ENCODE measurements at places on chromosomes 12 and 14. TPM values are rescaled to one million over a fixed set of nuclear protein-coding genes. Genes with fewer than 3 reads are reported as not detected.

DNA sequence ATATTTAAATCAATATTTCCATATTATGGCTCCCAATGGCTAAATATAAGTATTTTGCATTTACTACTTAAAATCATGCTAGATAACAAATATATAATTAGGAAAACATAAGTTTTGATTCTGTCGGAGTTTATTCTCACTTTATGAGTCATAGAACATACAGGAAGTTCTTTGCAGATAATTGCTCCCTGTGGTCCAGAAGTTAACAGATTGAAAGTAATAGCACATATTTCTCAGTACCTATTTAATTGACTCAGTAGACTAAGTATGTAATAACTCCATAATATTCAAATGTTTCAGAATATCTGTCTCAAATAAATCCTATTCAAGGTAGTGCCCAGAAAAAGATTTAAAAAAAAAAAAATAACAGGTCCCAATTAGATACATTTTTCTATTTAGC, 806.0 kb upstream of the ATXN7L3B start:
- no peaks in the 10 kb centered on the region for H3K27me3 ChIP-seq
- DNase-seq, result no peak
- H3K27ac ChIP-seq, result no peak overlapping the region
- no peaks in the 10 kb centered on the region for H3K36me3 ChIP-seq

- H3K27me3 ChIP-seq, result no peaks in the 10 kb centered on the region
- no peaks in the 10 kb centered on the region for H3K4me1 ChIP-seq
- no peak overlapping the region for H3K4me3 ChIP-seq
- DNase-seq, result no peak
Observed at GRCh38 chr12:93886533-93887511, 209.6 kb downstream of the CRADD start.

GRCh38 chr14:72462056-72462455, 431.8 kb downstream of the DPF3 start:
- H3K27me3 ChIP-seq, result no peaks in the 10 kb centered on the region
- H3K27ac ChIP-seq, result no peak overlapping the region
- H3K4me1 ChIP-seq, result no peaks in the 10 kb centered on the region
- H3K36me3 ChIP-seq, result no peaks in the 10 kb centered on the region
- no peak for DNase-seq
- no peak overlapping the region for H3K4me3 ChIP-seq

- H3K27me3 ChIP-seq, result no peaks in the 10 kb centered on the region
- no peak overlapping the region for H3K27ac ChIP-seq
- H3K36me3 ChIP-seq, result no peaks in the 10 kb centered on the region
- no peaks in the 10 kb centered on the region for H3K4me1 ChIP-seq
- no peak for DNase-seq
Observed at GRCh38 chr12:121872546-121873215, 14.0 kb upstream of the HPD start.

DNA sequence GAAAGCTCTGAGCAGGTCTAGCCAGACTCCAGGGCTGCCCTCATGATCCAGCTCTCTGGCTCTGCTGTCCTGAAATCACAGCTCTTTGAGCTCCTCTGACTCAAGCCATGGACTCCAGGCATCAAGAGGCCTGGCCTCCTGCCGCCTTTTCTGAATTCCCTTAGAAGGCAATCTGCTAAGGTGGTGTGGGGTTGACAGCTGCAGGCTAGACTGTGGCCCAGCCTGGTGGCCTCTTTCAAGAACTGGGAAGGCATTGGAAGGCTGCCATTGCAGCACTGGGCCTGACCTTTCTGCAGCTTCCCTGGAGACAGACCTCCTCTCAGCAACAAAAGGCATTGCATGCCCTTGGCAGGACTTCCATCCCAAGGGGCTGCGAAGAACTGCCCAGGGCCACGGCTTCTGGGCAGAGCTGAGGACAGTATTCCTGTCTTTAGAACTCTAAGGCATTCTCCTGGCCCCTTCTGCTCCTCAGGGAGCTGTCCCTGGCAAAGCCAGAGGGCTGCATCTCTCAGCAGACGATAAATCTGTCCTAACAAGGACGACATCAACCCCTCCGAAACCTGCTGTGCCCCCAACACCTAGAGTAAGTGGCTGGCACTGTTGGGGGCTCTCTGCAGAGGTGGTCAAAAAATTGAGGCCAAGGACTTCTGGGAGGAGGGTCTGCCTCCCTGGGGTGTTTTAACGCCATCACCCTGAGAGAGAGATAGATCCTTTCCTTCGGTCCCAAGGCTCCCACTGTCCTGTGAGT, 115.6 kb downstream of the RBM19 start:
- no peaks in the 10 kb centered on the region for H3K27me3 ChIP-seq
- no peak overlapping the region for H3K27ac ChIP-seq

DNA sequence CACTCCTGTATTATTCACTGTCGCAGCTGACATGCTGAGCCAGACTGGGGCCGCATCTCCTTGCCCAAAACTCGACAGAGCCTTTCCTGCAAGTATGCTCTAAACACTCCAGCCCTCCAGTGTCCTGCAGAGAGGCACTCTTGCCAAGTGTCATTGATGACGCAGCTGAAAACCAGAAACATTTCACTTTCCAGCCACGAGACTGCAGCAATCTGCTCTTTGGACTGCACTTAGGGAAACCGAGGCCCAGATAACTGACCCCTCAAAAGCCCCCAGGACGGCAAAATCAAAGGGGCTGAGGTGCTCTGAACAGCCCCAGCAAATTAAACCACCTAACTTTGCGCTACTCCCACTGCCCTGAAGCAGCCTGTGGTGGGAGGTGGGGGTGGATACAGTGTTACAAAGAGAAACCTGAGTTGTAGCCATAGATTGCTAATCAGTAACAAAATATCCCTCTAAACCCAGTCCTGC, 2.6 kb downstream of the CCDC85C start:
- H3K4me1 ChIP-seq, result peaks cover 47% of the 10 kb centered on the region
- DNase-seq, result no peak
- peak overlapping the region; percentile 58 for H3K4me3 ChIP-seq
- H3K36me3 ChIP-seq, result no peaks in the 10 kb centered on the region
- no peaks in the 10 kb centered on the region for H3K27me3 ChIP-seq
- peak overlapping the region; percentile 74 for H3K27ac ChIP-seq

GRCh38 chr14:101083564-101084435, 180.3 kb upstream of the RTL1 start:
- H3K4me3 ChIP-seq, result no peak overlapping the region
- no peak overlapping the region for H3K27ac ChIP-seq
- peaks cover 14% of the 10 kb centered on the region for H3K27me3 ChIP-seq

DNA sequence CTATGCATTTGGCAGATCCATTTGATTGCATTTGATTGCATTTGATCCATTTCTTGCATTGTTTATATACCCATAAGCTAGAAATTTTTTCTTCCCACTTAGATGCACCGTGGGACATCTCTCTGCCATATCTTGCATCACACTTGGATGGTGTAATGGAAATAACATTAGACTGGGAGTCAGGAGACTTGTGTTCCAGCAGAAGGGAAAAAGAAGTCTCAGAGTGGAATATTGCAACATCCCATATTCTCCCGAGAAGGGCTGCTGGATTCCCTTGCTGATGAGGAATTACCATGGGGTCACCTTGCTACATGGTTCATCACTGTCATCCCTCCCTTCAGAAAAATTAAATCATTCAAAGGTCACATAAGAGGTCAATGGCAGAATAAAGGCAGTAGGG, 78.1 kb downstream of the KSR2 start:
- no peak for DNase-seq
- H3K4me3 ChIP-seq, result no peak overlapping the region

DNA sequence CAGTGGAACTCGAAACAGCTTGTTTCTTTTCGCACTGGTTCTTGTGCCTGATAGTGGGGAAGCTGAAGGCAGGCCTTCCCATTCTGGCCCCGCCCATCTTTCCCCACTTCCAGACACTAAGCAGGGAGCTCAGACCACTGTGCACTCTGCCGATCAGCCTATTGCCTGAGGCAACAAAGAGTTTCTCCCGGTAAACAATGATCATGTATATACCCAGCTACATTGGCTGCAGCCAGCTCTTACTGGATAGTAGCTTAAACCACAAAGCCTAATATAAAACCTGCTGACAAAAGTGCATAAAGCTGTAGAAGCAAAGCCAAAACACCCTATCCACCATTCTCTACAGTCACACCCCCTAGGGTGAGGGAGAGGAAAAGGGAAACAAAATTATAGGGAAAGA, 24.7 kb upstream of the GLIPR1 start:
- H3K27me3 ChIP-seq, result no peaks in the 10 kb centered on the region
- H3K27ac ChIP-seq, result no peak overlapping the region
- H3K4me3 ChIP-seq, result no peak overlapping the region

- H3K4me3 ChIP-seq, result no peak overlapping the region
- peaks cover 15% of the 10 kb centered on the region for H3K4me1 ChIP-seq
- no peak overlapping the region for H3K27ac ChIP-seq
- DNase-seq, result no peak
- H3K36me3 ChIP-seq, result peaks cover 11% of the 10 kb centered on the region
- H3K27me3 ChIP-seq, result no peaks in the 10 kb centered on the region
Observed at GRCh38 chr14:74840603-74841030, 35.3 kb downstream of the PROX2 start.

DNA sequence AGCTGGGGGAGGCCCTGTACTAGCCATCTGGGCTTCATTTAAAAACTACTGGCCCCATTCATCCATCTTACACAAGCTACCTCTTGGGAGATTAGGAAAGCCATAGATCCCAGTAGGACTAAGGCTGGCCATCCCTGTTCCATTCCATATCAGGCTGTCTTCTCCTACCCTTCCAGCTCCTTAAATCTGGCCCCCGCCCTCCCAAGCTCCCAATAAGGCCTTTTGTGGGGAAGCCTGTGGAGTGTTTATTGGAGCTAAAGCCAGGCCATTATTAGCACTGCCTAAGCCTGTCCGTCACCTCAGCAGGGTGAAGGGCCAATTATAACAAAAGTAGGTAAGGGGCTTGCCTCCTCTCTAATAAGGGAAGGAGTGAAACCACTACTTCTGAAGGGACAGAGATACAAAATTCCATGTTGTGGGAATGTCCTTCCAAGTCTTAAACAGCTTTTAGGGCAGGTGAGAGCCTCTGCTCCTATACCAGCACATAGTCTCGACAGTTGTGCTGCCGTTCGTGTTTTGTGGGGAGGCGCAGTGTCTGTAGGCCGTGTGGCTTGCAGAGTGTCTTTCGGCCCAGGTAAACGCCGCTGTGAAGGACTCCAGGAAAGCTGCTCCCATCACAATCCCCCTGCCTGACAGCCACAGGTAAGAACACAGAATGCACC, 3.7 kb downstream of the MYL6 start:
- H3K36me3 ChIP-seq, result peaks cover 72% of the 10 kb centered on the region
- no peak overlapping the region for H3K27ac ChIP-seq
- H3K4me3 ChIP-seq, result no peak overlapping the region
- no peaks in the 10 kb centered on the region for H3K27me3 ChIP-seq
- H3K4me1 ChIP-seq, result peaks cover 21% of the 10 kb centered on the region

- no peaks in the 10 kb centered on the region for H3K4me1 ChIP-seq
- H3K27ac ChIP-seq, result no peak overlapping the region
- no peaks in the 10 kb centered on the region for H3K27me3 ChIP-seq
- no peaks in the 10 kb centered on the region for H3K36me3 ChIP-seq
Observed at GRCh38 chr12:24533716-24534352, 415.1 kb downstream of the BCAT1 start.

DNA sequence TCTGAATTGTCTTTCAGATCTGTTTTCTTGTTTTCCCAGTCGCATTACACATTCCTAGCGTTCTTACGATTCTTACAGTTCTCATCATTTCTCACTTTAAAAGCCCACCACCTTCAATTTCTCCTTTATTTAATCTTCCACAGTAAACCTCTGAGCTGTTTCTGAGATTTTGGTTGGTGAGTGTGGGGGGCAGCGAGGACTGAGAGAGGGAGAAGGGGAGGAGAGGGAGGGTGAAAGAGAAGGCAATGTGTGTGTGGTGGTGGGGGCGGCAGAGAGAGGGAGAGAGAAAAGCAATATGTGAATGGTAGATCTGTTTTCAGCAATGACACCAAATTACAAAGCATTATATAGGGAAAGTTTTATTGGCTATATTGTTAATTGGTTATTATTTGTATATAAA, 282.6 kb downstream of the SOX5 start:
- no peaks in the 10 kb centered on the region for H3K27me3 ChIP-seq
- no peak for DNase-seq
- H3K4me1 ChIP-seq, result no peaks in the 10 kb centered on the region
- H3K4me3 ChIP-seq, result no peak overlapping the region
- H3K36me3 ChIP-seq, result no peaks in the 10 kb centered on the region

- no peaks in the 10 kb centered on the region for H3K4me1 ChIP-seq
- H3K27me3 ChIP-seq, result no peaks in the 10 kb centered on the region
- H3K27ac ChIP-seq, result no peak overlapping the region
- DNase-seq, result no peak
- peaks cover 54% of the 10 kb centered on the region for H3K36me3 ChIP-seq
Observed at GRCh38 chr14:30708157-30708556, 86.0 kb downstream of the SCFD1 start.

CPNE6 gene
- total RNA-seq, result not detected

SYT1 gene
- total RNA-seq, result 0.58 TPM

KCNMB4 gene
- 6.0 TPM for total RNA-seq

GALNT16 gene
- 3.0 TPM for total RNA-seq

NDRG2 gene
- 127 TPM for total RNA-seq

PROX2 gene
- total RNA-seq, result not detected

CLEC1B gene
- not detected for total RNA-seq

HOXC6 gene
- total RNA-seq, result 1.4 TPM

OR4E2 gene
- not detected for total RNA-seq
